ENCODE measurements at places on chromosomes 2 and 18.

GRCh38 chr2:88212251-88212790 is 42.2 kb downstream of the THNSL2 start:
- no peak for DNase-seq

DNA sequence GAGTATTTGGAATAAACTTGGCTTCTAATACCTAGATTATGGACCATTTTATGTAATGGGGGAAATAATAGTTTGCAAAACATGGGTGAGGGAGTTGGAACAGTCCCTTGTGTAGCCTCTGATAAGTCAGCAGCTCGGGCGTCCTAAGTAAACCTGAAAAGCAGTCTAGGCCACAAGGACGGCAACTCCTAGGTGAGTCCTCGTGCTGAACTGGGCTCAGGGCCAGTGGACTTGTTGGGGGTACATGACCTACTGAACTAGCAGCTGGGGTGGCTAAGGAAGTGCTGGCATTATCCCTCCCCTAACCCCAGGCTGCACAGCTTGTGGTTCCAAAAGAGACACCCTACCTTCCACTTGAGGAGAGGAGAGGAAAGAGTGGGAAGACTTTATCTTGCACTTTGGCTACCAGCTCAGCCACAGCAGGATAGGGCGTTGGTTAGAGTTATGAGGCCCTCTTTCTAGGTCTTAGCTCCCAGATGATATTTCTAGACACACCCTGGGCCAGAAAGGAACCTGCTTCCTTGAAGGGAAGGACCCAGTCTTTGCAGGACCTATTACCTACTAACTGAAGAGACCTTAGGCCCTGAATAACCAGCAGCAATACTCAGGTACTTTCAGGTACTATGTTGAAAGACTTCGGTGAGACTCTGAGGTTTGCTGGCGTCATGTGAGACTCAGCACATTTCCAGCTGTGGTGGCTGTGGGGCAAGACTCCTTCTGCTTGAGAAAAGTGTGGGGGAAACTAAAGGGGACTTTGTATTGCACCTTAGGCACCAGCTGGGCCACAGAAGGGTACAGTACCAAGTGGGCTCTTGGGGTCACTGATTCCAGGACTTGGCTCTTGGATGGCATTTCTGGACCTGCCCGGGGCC is 71.0 kb downstream of the AQP4 start:
- DNase-seq = no peak

DNA sequence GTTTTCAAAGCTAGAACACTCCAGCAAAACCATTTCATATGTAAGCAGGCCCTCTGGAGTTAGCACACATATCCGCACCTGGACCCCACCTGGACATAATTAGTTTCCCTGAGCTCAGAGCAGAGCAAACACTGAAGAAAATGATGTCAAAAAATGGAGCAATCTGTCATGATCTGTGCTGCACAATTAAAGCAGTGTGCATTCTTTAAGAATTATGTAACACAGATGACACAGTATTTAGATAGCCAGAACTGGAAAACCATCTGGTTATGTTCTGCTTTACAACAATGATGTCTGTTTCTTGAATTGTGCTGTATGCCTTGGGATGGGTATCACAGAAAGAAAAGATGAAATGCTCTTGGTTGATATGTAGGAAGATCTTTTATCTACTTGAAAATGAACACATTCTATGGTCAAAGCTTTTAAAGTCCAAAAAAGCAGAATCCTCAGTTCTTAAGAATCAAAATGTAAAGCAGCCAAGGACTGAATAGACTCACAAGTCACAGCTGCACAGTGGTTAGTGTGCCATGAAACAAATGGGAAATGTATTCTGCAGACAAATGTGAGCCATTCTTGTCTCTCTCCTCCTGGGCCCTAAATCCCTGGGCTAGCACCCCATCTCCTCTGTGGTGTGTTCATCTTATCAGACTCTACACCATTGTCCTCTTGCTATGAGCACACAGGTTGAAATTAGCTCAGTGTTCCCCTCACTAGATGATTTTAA is 36.8 kb downstream of the HRH4 start:
- no peak for DNase-seq

DNA sequence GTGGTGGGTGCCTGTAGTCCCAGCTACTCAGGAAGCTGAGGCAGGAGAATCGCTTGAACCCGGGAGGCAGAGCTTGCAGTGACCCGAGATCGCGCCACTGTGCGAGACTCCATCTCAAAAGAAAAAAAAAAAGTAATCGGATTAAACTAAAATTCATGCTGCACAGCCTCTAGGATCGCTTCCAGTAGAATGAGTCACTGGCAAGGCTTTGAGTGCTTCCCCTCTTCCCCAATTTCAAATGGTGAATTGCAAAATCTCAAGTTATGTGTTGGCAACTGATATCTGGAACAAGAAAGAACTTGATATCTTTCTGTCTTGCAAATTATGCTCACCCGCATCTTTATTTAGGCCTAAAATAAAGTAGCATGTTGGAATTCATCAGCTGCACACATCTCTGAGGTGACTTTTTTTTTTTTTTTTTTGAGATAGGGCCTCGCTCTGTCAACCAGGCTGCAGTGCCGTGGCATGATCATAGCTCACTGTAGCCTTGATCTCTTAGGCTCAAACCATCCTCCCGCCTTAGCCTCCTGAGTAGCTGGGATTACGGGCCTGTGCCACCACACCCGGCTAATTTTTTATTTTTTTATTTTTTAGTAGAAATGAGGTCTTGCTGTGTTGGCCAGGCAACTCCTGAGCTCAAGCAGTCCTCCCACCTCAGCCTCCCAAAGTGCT is 12.7 kb downstream of the TTC39C start:
- no peak for DNase-seq

DNA sequence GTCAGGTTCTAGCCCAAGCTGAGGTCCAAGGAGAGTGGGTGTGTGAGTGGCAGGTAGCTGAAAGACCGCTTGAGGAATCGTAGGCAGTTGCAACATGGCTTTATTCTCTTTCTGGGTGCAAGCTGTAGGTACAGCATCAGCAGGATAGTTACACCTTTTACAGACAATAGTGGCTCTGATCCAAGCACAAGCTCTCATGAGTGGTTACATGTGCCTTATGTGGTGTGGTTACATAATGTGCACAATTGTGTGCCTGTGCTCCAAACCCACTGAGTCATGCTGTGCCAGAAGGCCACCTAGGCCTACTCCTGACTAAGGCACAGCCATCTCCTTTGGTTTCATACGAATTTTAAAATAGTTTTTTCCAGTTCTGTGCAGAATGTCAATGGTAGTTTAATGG is 227.6 kb downstream of the SATB2 start:
- no peak for DNase-seq

DNA sequence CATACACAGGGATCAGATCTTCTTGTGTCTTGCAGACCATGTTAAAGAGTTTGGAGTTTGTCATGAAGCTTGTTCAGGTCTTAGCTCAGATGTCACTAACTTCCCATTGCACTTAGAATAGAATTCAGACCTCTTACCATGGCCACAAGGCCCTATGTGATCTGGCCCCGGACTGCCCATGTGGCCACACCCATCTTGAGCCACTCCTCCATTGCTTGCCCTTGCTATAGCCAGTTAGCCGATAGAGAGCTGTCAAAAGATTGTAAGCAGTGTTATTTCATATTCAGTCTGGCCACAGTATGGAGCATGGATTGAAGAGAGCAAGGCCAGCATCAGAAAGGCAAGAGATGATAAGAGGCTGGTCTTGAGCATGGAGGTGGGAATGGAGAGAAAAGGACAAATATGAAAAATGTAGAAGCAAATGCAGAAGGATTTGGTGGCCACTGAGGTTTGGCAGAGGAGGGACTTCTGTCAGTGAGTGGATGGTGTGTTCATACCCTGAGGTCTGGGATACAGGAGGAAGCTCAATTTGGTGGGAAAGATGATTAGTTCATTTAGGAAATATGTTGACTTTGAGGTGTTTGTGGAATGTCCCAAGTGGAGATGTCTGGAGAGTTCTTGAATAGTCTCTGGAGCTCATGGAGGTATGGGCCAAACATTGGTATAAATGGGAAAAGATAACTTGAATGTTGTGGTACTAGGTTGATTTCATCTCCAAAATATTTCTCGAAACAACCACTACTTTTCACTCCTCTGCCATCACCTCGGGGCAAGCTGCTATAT is 10.6 kb downstream of the DGUOK start:
- no peak for DNase-seq

DNA sequence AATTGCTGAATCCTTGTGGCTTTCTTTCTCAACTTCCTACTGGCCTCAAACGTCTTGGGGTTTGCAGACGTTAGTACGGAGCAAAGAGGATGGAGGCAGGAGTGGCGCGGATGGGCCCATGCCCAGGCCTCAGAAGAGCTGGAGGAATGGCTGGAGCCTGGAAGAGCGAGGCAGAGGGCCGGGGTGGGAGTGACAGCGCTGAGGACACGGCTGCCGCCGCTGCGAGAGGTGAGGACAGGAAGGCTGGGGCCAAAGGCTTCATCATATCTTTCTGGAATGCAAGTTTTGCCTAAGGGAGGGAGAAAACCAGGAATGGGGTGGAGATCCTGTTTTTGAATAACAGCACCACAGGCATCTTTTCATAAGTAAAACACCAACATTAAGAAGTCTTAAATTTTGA is 178.5 kb upstream of the SESTD1 start:
- no peak for DNase-seq

- DNase-seq = no peak
Observed at GRCh38 chr2:108354136-108354535, 23.6 kb upstream of the SULT1C4 start.

GRCh38 chr2:26901326-26902183 is 53.6 kb downstream of the DPYSL5 start:
- no peak for DNase-seq

DNA sequence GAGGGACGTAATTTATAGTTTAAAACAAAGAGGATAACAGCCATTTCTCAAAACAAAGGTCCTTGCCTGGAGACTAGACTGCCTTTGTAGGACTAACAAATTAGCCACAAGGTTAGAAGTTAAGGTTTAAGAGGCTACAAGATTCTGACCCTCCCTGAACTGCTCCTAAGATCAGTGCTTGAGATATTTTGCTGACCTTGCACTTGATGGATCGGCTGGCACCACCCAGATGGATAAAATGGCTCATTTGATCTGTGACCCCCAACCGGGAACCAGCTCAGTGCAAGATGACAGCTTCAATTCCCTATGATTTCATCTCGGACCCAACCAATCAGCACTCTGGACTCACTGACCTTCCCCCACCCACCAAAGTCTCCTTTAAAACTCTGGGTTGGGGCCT is 3.7 kb upstream of the STARD7 start:
- no peak for DNase-seq

DNA sequence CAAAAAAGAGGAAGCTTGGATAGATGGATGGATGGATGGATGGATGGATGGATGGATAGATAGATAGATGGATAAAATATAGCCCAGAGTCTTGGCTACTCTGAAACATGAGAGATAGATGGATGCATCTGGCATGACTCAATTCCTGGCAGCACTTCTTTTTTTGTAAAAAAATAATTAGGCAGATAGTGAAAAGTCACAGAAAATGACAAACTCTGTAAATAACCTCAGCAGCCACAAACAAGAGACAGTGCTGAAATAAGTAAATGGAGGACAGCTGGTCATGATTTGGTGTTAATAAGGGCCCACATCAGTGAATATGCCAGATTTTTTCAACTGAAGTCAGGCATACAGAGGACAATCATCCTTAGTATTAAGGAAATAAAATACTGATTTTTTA is 585.0 kb upstream of the GCFC2 start:
- no peak for DNase-seq

GRCh38 chr2:200812122-200813022 is 662 bp downstream of the BZW1 start:
- DNase-seq = peak; percentile 33

GRCh38 chr2:153169609-153170008 is 309.0 kb downstream of the RPRM start:
- DNase-seq = no peak

GRCh38 chr2:9846554-9846953 is 3.3 kb downstream of the TAF1B start:
- DNase-seq = no peak

GRCh38 chr2:27627963-27628766 is 647 bp downstream of the CCDC121 start:
- no peak for DNase-seq

GRCh38 chr2:217901835-217902378 is 100.9 kb downstream of the TNS1 start:
- DNase-seq = no peak

DNA sequence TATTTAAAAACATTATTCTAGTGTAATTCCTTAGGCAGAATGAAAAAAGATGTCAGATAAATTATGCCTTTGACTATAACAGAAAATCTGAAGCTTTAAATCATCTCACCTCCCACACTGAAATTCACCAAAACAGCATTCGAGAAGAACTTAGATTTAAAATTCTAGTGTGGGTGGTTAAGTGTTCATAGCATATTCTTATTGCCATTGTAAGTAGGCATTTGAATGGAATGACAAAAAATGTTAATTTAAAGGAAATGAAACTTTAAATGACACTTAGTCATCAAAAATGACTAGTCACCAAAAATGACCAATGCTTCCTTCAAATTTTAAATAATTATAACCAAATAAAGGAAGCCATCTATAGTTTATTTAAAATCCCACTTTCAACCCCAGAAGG is 7.0 kb upstream of the ZNF407 start:
- no peak for DNase-seq

GRCh38 chr2:109032229-109032820 is 43.3 kb upstream of the EDAR start:
- no peak for DNase-seq

GRCh38 chr18:59715966-59716369 is 18.7 kb upstream of the CCBE1 start:
- no peak for DNase-seq

GRCh38 chr2:53994818-53995808 is 24.3 kb upstream of the PSME4 start:
- DNase-seq = no peak

- DNase-seq = no peak
Observed at GRCh38 chr2:173580956-173581355, 226.3 kb downstream of the CDCA7 start.

GRCh38 chr2:241894056-241894641 is 24.6 kb downstream of the RTP5 start:
- no peak for DNase-seq

DNA sequence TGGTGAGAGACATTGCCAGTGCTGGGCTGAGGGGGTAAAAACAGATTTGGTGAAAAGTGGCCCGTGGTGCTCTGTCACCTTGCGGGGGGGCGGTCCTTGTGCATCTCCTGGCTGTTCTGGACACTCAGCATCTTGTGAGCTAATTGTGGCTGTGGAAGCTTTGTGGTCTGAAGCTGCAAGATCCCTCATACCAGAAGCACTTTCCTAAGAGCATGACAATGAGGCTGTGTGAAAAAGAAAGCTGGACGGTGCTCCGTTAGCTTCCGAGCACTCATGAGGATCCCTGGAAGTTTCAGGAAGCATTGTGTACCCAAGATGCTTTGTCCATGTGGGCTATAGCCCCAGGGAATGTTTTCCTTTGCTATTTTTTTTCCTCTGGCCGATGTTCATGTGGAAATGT is 74.5 kb downstream of the CABLES1 start:
- no peak for DNase-seq

- no peak for DNase-seq
Observed at GRCh38 chr2:188573453-188573852, 281.8 kb downstream of the GULP1 start.

All from stimulated activated CD8-positive, alpha-beta memory T cell treated with anti-CD3 and anti-CD28 coated beads, Interleukin-2, amount 100 ng/mL, for 1 hour (primary cell).